ENCODE measurements at places on chromosomes 12 and 14.

DNA sequence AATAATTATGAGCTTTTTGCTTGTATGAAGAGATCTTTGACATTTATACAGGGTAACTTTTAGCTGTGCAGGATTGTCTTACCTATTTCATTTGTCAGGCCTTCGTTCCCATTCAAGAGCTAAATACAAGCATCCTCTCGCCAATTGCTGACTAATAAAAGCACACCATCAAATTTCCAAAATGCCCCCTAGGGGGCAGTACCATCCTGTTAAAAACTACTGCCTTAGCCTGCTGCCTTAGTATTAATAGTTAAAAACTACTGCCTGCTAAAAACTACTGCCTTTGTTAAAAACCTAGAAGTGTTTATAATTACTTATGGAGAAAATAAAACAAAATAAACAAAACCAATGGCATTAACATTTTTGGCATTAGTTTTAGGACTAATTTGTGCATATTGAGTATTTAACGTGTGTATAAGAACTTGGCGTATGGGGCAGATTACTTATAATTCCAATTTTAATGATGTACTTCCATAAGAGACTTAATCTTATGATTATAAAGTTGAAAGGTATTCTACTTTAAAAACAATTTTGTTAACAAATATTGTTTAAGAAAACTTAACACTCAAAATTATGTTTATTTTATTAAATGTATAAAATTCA lies 3.0 kb upstream of the IFI27L2 start:
- no peak for DNase-seq

- DNase-seq = no peak
Measured at GRCh38 chr12:11347810-11348209, 37.6 kb upstream of the PRB4 start.

GRCh38 chr12:124408822-124409517 lies 114.1 kb downstream of the RFLNA start:
- DNase-seq = no peak

DNA sequence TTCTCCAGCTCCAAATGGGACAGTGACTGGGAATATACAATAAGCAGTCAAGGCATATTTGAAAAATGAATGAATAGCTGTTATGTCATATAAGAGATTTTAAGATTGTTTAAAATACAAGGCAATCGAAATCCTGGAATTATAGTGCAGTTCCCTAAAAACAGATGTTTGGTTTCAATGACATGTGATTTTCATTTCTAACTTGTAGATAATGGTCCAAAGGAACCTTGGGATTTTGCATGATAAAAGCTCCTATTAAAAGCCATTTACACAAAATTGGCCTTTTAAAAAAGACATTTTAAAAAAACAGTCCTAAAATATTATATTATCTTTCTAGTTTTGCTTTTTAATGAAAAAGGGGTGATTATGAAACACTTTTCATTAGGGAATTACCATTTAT lies 905.1 kb downstream of the GALC start:
- no peak for DNase-seq

GRCh38 chr12:3262470-3262869 lies 185.3 kb downstream of the TSPAN9 start:
- DNase-seq = no peak

DNA sequence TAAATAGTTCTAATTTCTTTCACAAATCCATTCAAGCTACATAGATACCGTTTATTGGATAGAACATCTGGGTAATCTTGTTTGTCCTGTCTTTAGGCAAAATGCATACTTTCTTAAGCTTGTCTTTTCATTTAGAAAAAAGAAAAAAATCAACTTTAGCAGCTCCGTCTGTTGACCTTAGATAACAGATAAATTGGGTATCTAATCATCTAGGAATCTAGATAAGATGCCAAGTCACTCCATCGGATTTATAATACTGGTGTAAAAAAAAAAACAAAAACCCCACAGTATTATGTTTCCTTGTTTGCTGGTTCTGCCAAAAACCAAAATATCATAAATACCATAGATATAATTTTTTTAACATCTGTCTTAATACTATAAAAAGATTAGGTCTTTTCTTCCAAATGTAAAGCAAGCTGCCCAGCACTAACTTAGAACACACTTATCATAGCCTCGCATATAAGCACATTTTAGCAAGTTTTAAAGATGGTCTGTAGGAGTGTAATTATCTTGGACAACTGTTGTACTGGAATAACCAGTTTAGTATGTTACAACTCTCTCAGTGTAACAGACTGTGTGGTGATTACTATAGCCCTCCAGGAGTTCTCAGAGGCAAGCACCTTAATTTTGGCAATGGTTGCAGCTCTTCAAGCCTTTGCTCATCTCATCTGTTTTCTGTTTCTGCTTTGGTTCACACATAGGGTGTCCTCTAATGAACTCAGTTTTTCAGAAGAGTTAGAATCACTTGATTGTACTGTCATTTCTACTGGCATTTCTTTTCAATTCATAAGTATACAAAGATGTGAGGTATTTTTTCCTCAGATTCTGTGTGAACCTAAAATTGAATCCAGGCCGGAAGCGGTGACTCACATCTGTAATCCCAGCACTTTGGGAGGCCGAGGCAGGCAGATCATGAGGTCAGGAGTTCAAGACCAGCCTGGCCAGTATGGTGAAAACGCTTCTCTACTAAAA lies 83.1 kb downstream of the ANO6 start:
- no peak for DNase-seq

- DNase-seq = no peak
Measured at GRCh38 chr14:63178912-63179311, 25.3 kb upstream of the RHOJ start.

DNA sequence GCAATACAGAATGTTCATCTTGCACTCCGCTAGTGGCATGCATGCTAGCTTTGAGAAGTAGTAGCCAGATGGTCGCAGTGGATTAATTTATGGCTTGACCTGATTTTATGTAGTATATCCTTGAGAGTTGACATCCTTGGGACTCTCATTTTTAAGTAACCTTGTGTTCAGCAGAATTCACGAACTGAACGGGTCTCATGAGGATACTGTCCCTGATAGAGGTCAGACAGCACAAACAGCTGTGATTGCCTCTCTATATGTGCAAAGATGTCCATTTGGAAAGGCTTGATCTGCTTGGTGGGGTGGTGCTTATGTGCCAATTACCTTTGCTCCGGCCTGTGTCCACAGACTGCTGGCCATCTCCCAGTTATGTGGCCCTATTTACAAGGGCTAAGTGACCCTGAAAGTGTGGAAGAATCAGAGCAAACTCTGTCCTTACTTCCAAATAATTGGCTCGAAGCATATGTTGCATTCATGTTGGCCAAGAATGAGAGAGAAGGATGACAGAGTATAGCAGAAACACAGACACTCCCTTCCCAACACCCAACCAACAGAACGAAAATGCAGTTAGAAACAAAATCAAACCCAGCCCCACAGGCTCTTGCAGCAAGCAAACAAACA lies 167.1 kb downstream of the CRADD start:
- DNase-seq = no peak

- no peak for DNase-seq
Measured at GRCh38 chr14:105116451-105117256, 51.4 kb upstream of the GPR132 start.

GRCh38 chr12:7571257-7571656 lies 67.7 kb upstream of the CD163 start:
- no peak for DNase-seq

DNA sequence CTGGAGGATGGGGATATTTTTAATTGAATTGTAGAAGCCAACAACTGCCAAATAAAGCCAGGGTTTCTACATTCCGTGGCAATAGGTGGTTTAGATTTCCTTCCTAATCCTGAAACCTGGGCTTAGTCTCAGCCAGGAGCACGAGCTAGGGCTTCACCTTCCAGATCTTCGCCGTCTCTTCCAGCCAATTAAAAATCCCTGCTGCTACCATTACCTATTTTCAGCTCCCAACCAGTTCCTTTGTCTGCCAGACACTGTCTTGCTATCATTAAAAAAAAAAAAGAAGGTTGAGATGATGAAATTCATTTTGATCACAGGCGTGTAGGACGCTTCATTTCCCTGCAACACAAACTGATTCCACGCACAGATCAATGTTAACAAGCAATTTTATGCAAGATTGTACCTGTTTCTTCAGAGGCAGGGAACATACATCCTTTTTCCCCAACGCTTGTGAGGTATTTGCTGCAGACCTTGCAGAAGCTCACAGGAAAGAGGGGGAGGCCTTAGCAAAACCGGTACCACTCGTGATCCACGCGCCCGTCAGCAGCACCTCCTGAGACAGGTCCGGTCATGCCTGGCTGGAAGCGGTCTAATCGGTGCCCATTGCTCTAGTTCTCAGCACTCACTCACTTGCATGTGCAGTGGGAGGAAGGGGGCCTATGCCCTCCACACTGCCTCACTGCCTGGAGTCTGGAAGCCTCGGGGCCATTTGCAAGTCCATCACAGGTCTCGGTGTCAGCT lies 65.1 kb downstream of the SLC6A12 start:
- DNase-seq = no peak

- no peak for DNase-seq
Measured at GRCh38 chr12:121787063-121788025, 6.1 kb downstream of the RHOF start.

GRCh38 chr12:67709367-67709954 lies 60.9 kb downstream of the DYRK2 start:
- no peak for DNase-seq

GRCh38 chr14:89673512-89674225 lies 256.6 kb upstream of the FOXN3 start:
- no peak for DNase-seq

GRCh38 chr14:59398841-59399240 lies 66.3 kb downstream of the GPR135 start:
- DNase-seq = no peak

- DNase-seq = peak; percentile 46
Measured at GRCh38 chr14:102187044-102187443, 47.3 kb downstream of the WDR20 start.

DNA sequence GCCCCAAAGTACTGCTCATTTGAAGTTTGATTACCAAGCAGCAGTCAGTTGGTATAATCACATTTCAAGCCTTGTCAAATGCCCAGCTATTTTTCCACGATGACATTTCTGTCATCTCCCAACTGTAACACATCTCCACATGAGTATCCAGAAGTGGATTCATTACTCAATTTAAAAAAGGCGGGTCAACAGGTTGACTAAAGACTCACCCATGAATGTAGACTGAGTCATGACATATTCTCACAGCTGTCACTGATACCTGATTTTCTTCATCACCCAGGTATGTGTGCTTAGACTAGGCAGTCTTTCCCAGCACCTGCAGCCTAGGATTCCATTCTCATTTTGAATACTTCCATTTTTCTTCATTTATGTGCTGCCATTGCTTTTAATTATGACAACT lies 75.1 kb upstream of the DBX2 start:
- no peak for DNase-seq

DNA sequence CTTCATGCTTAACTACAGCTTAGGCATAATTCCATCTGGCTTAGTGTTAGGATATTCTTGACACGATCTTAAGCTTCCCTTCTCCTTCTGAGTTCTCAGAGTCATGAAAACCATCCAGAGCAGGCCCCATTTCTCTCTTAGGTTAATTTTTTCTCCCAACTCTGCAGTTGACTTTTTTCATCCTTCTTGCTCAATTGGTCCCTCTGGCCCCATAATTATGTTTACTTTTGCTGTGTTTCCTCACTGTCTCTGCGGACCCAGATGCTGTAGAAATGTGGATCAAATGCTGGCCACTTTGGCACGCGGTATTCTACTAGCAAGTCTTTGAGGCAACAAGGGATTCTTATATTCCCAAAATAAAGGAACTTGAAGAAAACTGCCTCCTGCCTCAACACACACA lies 9.5 kb downstream of the TMEM132C start:
- DNase-seq = no peak

GRCh38 chr14:91415794-91416743 lies 1.6 kb downstream of the CCDC88C start:
- no peak for DNase-seq

DNA sequence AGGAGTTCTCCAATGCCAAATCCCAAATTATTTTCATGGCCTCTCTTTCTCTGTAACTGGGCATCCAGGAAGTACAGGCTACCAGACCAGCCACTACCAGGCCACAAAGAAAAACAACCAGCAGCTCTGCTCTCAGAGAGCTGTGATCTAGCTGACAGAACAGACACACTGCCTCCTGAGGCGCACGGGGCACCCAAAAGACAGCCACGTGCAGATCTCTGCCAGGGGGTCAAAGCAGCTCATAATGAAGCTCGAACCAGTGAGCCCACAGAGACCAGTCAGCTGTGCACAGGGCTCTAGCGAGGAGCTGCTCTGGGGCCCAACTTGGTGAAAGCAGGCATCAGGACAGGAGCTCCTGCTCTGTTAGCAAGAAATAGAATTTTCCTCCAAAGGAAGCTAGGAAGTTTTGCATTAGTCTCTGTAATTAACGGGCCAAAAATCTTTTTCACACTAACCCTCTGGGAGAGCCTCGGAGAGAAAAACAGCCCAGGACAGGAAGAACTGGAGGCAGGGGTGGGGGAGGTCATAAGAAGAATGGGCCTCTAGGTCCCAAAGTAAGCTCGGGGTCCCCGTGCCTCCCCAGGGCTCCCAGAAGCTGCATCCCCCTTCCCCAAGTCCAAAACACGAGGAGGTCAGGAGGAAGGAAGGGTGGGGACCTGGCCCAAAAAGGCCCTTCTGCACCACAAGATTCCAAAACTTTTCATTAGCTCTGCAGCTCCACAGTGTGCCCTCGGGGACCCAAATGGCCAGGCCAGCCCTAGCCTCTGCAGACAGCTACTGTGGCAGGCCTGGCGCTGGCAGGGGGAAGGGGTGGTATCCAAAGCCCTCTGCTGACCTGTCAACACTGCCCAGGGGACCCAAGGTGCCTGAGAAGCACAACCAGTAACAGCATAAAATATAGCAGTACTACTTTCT lies 30.2 kb downstream of the ACTN1 start:
- no peak for DNase-seq

DNA sequence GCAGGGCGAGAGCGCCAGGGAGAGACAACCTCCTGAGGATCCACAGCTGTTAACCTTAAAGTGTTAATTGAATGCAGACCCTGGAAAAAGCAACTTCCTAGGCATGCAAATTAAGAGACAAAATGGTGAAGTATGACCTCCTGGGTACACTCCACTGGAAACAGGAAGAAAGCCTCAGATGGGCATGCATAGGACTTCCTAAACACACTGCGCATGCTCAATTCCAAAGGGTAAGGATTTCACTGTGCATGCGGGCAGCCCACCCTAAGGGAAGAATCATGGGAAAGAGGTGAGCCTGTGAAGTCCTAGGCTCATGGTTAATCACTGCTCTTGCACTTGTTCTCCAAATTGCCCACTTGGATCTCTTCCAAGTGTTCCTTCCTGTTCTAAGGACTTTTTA lies 80.5 kb upstream of the CAPRIN2 start:
- DNase-seq = no peak

DNA sequence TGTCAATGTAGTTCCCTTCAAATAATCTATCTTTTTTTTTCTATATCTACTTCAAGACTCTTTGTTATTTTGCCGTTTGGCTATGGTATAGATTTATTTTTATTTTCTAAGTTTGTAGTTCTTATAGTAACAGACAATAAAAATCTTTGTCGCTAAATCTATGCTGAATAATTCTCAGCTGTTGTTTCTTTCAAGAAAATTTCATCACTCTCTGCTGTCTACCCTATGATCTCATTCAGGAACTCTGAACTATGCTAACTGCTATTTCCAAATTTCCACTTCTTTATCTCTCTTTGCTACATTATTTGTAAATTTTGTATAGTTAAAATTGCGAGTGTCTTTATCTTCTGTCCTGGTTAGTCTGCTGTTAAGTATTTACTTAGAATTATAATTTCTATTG lies 353.6 kb downstream of the LRFN5 start:
- DNase-seq = no peak

Data from smooth muscle cell of the brain vasculature (primary cell).